SJCRH30 (cell line): ENCODE measurements at places on chromosomes 7 and 10. TPM values are rescaled to one million over a fixed set of nuclear protein-coding genes. Genes with fewer than 3 reads are reported as not detected.

The PKD1L1 gene
- 0.02 and 0.03 TPM in 2 replicates for total RNA-seq

The GCK gene
- total RNA-seq, result not detected in 2 replicates

DNA sequence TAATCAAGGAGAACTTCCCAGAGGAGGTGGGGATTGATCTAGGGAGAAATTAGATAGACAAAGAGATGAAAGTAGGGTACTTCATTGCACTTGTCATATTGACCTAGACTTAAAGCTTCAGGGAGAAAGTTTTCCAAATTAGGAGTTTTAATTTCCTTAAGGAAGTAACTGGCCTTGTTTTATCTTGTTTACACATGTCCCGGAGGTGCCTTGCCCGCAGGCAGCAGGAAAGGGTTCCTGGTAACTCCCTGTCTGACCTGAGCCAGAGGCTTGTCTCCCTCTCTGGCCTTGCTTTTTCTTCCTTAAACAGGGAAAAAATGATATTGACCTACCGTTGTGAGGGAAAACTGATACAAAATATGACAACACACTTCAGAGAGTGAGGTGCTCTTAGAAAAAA lies 181.6 kb downstream of the EVX1 start:
- no peaks in the 10 kb centered on the region for H3K4me1 ChIP-seq
- H3K4me3 ChIP-seq, result no peak overlapping the region
- H3K27ac ChIP-seq, result no peak overlapping the region
- DNase-seq, result no peak

GRCh38 chr10:61992671-61993668 lies 91.5 kb downstream of the ARID5B start:
- no peak for DNase-seq
- H3K36me3 ChIP-seq, result no peaks in the 10 kb centered on the region
- no peak overlapping the region for H3K27ac ChIP-seq
- H3K4me3 ChIP-seq, result no peak overlapping the region

GRCh38 chr7:90187507-90188050 lies 24.0 kb upstream of the STEAP2 start:
- no peaks in the 10 kb centered on the region for H3K4me1 ChIP-seq
- no peaks in the 10 kb centered on the region for H3K36me3 ChIP-seq
- no peak for DNase-seq
- no peak overlapping the region for H3K27ac ChIP-seq
- no peak overlapping the region for H3K4me3 ChIP-seq

DNA sequence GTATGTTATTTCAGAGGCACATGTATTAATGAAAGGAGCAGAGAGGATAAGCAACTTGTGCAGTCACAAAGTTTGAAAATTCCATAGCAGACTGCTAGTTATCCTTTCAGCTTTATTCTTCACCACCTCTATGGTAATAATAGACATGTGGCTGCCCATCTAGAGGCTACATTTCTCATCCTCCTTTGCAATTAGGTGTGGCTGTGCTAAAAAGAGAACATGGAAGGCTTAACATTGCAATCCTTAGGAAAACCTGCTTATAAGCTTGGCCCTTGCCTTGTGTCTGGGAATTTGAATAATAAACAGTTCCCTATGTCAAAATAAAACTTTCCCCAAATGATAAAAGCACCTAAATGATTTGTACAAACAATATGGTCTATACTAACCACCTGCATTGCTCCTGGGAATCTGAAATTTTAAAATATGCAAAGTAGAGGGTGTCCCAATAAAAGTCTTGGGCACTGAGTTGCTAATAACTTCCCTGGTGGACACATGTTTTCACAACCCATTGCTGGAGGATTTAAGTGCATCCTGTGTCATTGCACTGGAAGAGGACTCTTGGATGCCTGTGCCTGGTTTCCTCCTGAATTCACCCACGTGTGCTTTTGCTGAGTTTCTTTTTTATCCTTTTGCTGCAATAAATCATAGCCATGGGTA lies 30.5 kb downstream of the IL6 start:
- H3K4me3 ChIP-seq, result no peak overlapping the region
- no peaks in the 10 kb centered on the region for H3K36me3 ChIP-seq
- DNase-seq, result no peak
- no peak overlapping the region for H3K27ac ChIP-seq
